Stimulated activated CD8-positive, alpha-beta memory T cell treated with anti-CD3 and anti-CD28 coated beads, Interleukin-2, amount 100 ng/mL, for 1 hour (primary cell): ENCODE measurements at places on chromosomes 11 and 22.

GRCh38 chr11:109984634-109985289 is 108.4 kb upstream of the ZC3H12C start:
- no peak for DNase-seq

- DNase-seq = no peak
These were observed 48.2 kb downstream of the GLYATL2 start for GRCh38 chr11:58796333-58796732.

GRCh38 chr11:18225913-18226312 is 10.7 kb downstream of the SAA4 start:
- DNase-seq = no peak

DNA sequence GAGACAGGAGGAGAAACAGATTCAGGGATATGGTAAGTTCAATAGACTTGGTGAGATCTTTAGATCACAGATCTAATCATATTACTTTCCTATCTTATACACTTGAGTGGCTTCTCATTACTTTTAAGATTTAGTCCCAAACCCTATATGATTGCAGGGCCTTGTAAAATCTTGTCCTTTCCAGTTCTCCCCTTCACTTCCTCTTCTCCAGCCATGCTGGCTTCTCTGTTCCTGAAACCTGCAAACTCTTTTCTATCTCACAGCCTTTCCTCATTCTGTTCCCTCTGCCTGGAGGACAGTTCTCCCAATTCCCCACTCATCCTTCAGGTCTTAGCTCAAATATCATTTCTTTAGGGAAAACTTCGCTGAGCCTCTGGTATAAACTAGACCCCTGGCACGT is 65.9 kb upstream of the BIRC3 start:
- DNase-seq = no peak

GRCh38 chr11:61124574-61125309 is 22.5 kb downstream of the CD5 start:
- no peak for DNase-seq

DNA sequence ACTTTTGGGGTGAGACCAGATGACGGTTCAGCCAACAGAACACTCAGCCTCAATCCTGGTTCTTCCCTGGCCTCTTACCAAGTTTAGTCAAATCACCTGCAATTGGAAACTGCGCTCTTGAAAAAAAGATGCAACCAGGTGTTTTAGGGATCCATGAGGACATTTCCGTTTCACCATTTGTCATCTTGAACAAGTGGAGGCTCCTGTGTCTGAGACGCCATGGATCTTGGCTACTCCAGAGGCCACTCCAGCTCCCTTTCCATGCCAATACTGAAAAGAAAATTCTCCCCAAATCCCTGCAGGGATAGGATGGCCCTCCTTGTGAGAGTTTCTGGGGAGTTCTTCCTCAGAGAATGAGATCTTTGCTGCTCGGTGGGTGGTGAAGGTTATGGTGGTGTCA is 27.7 kb downstream of the LRRC74B start:
- no peak for DNase-seq

GRCh38 chr22:29744902-29745301 is 21.9 kb downstream of the ZMAT5 start:
- no peak for DNase-seq

DNA sequence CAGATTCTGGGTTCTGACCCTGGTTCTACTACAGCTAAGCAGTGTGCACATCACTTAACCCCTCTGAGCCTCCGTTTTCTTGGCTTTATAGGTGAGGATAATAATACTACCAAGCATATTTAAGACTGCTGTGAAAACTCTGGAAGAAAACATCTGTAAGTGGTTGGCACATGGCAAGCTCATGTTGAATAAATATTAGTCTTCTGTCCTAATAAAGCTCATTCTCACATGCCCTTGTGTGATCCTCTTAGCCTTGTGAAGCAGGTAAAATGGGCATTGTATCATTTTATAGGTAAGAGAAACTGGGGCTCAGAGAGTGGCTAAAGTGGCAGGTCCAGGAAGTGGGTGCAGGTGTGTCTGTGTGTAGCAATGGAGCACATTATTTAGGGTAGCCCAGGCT is 8.5 kb downstream of the PKNOX2 start:
- no peak for DNase-seq

DNA sequence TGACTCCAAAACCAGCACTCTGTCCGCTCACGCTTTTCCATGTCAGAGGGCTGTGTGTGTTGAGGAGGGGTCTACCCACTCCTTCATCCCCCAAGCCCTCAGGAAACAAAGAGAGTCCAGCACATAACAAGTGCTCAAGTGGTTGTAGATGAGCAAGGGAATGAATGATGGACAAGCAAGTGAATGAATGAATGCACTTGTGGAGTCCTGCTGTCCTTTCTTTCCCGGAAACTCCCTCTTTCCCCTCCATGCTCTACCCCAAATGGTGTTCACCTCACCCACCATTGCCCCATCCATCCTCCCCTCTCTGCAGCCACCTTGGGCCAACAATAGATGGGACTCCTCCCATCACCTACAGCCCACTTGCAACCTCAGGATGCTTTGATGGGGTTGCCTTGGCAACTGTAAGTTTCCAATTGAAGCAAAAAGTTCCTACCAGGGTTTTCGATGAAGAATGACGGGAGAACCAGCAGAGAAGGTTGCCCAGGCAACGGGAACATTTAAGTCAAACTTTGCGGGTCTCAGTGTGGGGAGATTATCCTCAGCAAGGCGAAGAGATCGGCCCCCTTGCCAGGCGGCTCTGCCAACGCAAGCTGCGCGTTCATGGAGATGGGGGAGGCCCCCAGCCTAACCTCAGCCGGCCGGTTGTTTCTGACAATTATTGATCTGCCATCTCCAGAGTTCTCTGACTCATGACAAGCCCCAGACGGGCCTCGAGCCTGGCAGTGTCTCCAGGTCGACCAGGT is 51.1 kb downstream of the MCM5 start:
- no peak for DNase-seq

DNA sequence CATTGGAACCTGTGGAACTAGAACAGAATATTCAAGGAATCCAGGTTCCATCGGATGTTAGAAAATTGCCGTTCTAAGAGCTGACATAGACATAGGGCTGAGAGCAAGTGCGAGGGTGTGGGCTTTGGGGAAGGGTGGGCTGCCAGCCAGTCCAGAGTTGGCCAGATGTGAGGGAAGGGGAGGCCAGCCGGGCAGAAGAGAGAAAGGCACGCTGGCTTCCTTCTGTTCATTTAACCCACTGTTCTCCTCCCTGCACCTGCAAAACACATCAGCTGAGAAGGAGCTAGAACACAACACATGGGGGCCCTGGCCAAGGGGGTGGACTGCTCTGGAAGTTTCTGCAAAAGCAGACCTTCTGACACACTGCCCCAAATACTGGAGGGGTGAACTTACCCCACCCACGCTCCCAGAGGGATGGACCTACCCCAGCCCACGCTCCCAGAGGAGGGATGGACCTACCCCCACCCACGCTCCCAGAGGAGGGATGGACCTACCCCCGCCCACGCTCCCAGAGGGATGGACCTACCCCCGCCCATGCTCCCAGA is 98.0 kb downstream of the SHANK2 start:
- DNase-seq = no peak

DNA sequence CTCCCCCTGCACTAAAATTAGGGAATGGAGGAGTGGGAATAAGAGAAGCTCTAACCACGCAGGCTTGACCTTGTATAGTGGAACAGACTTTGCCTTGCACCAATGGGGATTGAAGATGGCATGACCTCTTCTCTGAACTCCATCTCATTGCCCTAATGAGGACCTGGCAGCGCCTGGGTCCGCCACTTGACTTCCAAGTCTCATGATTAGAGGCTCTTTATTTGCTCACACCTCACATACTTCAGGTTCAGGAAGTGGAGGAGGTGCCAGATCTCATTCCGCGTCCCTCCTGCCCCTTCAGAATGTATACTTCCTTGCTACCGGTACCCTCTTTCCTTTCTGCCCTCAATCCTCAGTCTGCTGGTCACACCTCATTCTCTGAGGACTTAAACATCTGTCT is 106.0 kb upstream of the CD44 start:
- DNase-seq = no peak

GRCh38 chr11:23729088-23729487 is 767.8 kb upstream of the LUZP2 start:
- DNase-seq = no peak
